Daoy (cell line): ENCODE measurements at places on chromosomes 16 and 17. TPM values are rescaled to one million over a fixed set of nuclear protein-coding genes. Genes with fewer than 3 reads are reported as not detected.

DNA sequence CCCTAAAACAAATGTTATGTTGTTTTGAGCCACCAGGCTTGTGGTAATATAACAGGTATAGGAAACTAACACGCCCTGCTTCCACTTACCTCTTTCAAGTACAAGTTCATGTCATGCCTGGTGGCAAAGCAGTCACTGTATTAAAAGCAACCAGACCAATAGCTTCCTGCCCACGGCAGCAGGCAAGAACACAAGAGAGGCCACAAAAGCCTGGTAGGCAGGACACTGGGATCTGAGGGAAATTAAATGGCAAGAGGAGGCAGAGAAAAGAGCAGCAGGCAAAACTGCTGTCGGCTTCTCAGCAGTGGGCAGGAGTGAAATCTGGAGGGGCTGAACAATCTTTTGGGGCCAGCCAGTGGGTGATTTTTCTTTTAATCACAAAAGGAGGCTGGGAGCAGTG is 2.2 kb downstream of the CYTH1 start:
- DNase-seq, result no peak

GRCh38 chr16:59783191-59783590 is 1049.1 kb upstream of the GOT2 start:
- no peak for DNase-seq

- no peak for DNase-seq
Observed at GRCh38 chr17:78272914-78273258, 41.5 kb downstream of the TMEM235 start.

DNA sequence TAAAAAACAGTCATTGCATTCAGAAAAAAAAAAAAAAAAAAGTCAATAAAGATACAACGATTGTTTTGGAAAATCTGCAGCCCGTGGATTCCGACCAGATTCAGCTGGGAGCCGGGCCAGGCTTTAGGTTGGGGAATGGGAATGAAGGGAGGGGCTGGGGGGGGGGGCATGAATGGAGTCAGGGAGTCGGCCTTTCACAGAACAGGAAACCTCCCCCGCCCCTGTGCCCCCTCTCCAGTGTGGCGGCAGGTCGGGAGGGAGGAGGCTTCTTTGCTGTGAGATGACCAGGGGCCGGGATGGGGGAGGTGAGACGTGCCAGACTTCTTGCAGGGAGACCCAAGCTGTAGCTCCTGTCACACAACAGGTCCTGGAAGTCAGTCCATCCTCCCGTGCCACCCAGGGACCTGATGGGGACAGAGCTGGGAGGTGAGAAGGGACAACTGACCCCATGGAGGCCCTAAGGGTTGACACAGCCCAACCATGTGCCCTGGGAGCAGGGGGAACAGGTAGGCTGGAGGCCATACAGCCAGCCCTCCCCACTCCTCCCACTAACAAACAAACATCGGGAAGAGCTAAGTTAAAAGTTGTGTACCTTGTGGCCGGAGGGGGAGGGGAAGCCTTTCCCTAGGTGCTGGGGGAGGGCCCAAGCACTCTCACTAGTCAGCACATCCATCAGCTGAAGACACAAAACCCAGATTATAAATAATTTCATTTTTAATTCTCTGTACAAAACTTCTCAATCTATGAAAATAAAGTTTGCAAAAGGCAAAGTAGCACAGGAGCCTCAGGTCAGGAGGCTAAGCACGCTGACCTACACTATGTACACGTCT is 25.2 kb downstream of the SREBF1 start:
- DNase-seq, result no peak

DNA sequence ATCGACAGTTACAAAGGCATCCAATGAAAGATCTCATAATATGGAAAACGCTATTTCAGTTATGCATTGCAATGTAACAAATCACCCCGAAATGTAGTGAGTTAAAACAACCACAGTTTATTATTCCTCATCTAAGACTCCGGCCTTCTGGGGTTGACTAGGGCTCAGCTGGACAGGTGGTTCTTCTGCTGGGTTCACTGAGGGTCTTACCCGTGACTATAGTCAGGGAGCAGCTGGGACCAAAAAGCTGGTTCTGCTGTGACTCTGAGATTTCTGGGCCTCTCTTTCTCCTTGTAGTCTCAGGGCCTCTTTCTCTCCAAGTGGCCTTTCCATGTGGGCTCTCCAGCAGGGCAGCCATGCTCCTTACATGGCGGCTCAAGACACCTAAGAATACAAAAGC is 196.0 kb downstream of the IRX3 start:
- DNase-seq, result no peak

- peak; percentile 92 for DNase-seq
Observed at GRCh38 chr17:28717578-28718332, at the start of gene RAB34. TSS of gene RAB34 (minus strand) at chr17:28717868. CDS start at chr17:28717266, 602 bp downstream.

GRCh38 chr16:11915114-11915643 is 577 bp downstream of the GSPT1 start:
- DNase-seq, result peak; percentile 27

GRCh38 chr16:86953631-86954391 is 363.4 kb downstream of the C16orf95 start:
- no peak for DNase-seq

DNA sequence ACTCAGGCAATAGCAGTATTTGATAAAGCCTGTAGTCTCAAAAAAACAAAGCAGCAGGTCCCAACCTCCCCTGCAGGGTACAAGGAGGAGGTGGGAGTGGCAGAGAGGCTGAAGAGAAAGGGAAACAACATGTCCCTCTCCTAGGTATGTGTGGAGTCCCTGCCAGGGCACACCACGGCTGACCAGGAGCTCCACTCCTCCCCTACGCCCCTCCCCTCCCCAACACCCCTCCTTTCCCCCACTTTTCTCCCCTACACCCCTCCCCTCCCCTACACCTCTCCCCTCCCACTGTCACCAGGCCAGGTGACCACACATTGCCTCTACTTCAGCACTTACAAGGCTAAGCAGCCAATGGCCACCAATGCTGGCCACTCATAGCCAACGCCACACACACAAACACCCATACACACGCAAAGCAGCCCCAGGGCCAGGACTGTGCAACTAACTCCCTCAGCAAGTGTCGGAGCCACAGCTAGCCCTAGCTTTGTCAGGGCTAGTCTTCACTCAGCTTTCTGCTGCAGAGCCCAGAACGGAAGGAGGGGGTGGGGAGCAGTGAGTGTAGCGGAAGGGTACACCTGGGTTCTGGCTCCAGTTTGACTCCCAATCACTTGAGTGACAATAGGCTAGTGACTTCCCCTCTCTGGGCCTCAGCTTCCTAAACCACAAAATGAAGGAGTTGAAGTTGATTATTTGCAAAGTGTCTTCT is 8.2 kb downstream of the CAVIN1 start:
- no peak for DNase-seq

DNA sequence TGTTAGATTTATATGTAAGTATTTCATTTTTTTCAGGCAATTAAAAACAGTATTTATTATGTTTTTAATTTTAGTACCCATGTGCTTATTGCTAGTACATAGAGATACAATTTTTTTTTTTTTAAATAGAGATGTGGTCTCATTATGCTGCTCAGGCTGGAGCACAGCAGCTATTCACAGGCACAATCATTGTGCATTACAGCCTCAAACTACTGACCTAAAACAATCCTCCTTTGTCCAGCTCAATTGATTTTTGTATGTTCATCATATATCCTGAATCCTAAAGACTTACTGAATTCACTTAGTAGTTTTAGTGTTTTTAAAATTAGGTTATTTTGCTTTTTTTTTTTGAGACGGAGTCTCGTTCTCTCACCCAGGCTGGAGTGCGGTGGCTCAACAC is 26.3 kb downstream of the SPECC1 start:
- no peak for DNase-seq

GRCh38 chr16:49050607-49051006 is 231.0 kb downstream of the CBLN1 start:
- no peak for DNase-seq

DNA sequence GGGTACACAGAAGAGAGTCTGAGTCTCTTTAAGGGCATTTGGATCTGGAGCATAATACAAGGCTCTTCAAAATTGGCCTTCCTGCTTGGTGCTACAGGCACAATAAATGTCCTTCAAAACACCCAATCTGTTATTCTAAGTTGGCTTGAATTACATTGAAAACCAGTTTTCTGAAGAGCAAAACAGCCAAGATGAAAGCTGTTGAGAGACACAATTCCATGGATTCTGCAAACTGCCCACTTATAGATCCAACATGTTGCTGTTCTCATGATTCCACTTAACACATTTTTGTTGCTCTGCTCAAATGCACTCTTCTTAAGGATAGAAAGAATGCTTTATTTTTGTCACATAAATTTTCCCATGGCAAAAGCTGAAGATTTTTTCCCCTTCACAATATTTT is 525.9 kb upstream of the CDH8 start:
- DNase-seq, result no peak

The SERPINF2 gene
- 0.06 and 0.80 TPM in 2 replicates for total RNA-seq
